ENCODE measurements at places on chromosomes 2 and 18. TPM values are rescaled to one million over a fixed set of nuclear protein-coding genes. Genes with fewer than 3 reads are reported as not detected.

RAPGEF4 gene
- 2.8 TPM for total RNA-seq

PID1 gene
- total RNA-seq = 60.8 TPM

PRKCE gene
- total RNA-seq = 32.7 TPM

KLHL41 gene
- total RNA-seq = 1.1 TPM

NXPH2 gene
- total RNA-seq = not detected

NCKAP5 gene
- total RNA-seq = 2.3 TPM

GPBAR1 gene
- 3.7 TPM for total RNA-seq

GCG gene
- 4.1 TPM for total RNA-seq

FBXO48 gene
- 1.5 TPM for total RNA-seq

CDC42EP3 gene
- total RNA-seq = 30.1 TPM

SERPINB12 gene
- not detected for total RNA-seq

AQP12A gene
- total RNA-seq = not detected

CFC1 gene
- total RNA-seq = 0.28 TPM

ELOA2 gene
- total RNA-seq = not detected

LRATD1 gene
- 139 TPM for total RNA-seq

COL4A4 gene
- 1.2 TPM for total RNA-seq

CYP27C1 gene
- total RNA-seq = 0.17 TPM

KCNJ3 gene
- total RNA-seq = 0.54 TPM

CABYR gene
- 0.48 TPM for total RNA-seq

MAP4K4 gene
- total RNA-seq = 54.6 TPM

CD226 gene
- 2.0 TPM for total RNA-seq

PFN4 gene
- total RNA-seq = not detected

SIX3 gene
- total RNA-seq = not detected

VAMP8 gene
- 254 TPM for total RNA-seq

HTR2B gene
- total RNA-seq = 0.22 TPM

GPR35 gene
- total RNA-seq = 132 TPM

ZNF513 gene
- total RNA-seq = 22.6 TPM

ADD2 gene
- total RNA-seq = 0.43 TPM

IL1A gene
- not detected for total RNA-seq

TSPYL6 gene
- total RNA-seq = not detected

TRIM43 gene
- total RNA-seq = not detected

KCNK3 gene
- total RNA-seq = 0.64 TPM

GALNT13 gene
- total RNA-seq = 0.23 TPM

GAREM2 gene
- 4.0 TPM for total RNA-seq

GAD1 gene
- total RNA-seq = 0.58 TPM

PDE11A gene
- total RNA-seq = 2.7 TPM

ST6GAL2 gene
- total RNA-seq = 3.2 TPM

EMILIN1 gene
- total RNA-seq = 12.1 TPM

SERPINB11 gene
- not detected for total RNA-seq

Measured in mucosa of descending colon (tissue), 3 donors.